ENCODE measurements at places on chromosomes 2 and 18.

GRCh38 chr2:158498749-158499136 is 42.0 kb downstream of the PKP4 start:
- DNase-seq, result no peak

DNA sequence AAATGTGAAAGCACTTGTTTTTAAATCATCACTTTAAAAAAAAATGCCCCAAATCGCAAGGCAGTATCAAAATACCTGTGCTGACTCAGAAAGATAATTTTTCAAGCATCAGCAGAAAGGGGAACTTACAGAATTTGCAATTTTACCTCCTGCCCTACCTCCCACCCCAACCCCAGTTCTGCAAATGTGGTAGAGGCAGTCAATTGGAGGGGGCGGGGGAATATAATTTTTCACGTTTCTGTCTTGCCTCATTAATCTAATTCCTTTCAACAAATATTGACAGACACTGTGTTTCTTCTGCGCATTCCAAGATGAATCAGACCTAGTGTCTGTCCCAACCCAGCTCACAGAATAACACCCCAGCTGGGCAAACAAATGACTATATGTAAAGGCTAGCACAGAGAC is 76.8 kb downstream of the ALPK2 start:
- no peak for DNase-seq

DNA sequence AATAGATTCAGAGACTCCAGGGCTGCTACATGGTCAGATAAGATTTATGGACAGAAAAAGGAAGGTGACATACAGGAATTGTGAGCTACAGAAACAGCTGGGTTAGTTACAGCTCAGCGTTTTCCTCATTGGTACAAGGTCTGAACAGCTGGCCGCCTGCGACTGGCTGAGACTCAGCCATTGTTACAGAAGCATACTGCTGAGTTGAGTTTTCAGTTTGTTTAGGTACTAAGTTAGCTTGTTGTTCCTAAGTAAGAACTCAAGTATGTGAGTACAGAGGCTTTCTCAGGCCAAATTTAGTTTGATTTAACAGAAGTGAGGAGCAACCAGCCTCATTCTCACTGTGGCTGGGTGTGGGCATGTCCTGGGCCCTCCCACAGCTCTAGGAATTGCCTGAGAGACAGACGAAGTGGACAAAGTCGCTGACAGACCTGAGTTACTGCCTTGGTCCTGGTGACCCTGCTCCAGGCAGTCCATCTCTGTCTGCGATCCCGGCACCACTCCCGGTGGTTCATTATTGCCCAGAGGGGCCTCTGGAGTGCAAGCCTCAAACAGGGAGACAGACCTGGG is 27.8 kb upstream of the RHOB start:
- no peak for DNase-seq

DNA sequence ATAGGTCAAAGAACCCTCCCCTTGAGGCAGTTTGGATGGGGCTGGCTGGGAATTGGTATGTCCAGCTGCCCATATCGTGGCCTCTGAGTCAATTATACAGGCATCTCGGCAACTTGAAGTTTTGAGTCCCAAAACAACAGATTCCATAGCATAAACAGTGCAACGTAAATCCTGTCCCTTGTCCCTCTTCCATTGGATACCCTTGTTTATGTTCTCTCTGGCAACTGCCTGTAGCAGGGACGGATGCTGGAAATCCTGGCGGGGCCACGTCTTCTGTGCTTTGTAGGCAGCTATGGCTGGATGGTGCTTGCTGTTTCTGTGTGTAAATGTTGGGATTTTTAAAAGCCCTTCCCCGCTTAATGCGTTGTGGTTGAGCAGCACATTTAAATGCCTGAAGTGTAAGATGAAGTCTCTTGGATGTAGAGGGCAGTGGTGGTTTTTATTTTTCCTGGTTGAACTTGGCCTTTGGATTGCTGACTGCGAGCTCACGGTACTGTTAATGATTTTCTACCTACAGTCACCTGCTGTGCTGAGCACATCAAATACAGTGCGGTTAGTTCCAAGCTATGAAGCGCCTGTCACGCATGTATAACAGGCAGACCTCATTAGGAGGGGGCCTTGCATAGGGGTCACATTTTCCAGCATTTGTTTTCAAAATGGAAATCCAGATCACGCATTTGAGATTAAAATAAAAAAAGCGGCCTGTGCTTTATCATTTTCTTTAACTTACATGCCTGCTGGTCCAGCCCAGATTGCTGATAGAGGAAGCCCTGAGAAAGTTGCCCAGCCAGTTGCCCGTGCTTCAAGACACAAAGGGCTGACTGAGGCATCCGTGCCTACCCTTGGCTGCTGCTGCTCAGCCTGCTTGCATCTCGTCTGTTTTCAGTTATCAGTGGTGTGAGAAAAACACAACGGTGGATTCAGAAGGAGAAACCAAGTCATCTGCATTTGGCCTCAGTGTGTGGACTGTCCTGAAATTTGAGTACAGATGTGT is 84.7 kb downstream of the NEDD4L start:
- DNase-seq, result peak; percentile 53

GRCh38 chr18:31275722-31276463 is 42.1 kb upstream of the DSG1 start:
- DNase-seq, result no peak

DNA sequence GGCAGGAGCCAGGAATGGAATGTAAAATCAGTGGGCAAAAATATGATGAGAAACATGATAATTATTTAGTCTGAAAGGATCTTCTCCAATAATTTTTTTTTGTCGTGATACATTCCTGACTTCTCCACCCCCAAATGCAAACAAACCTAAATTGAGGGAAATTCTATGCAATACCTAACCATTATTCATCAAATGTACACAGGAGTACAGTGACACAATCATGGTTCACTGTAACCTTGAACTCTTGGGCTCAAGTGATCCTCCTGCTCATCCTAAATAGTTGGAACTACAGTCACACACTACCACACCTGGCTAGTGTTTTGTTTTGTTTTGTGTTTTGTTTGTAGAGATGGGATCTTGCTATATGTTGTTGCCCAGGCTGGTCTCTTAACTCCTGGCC is 46.5 kb downstream of the RAB10 start:
- no peak for DNase-seq

All from SW480 (cell line).